ENCODE measurements at places on chromosomes 2 and 18.

- no peak for DNase-seq
Observed at GRCh38 chr2:175817221-175817620, 184.8 kb downstream of the LNPK start.

DNA sequence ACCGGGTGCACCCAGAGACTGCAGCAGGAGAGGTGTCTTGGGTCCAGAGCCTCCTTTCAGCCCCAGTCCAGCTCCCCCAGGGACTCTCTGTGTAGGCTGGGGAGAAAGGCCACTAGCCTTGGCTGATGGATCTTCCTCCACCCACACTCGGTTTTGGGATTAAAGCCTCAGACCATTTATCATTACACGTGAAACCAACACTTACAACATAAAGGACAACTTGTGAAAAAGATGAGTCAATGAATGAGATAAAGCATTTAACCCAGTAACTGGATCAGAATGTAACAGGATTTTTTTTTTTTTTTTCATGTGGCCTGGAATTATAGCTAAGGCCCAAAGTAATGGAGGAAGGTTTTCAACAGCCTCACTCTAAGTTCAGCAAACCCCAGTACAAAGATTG is 32.1 kb downstream of the NAT8 start:
- no peak for DNase-seq

- no peak for DNase-seq
Observed at GRCh38 chr2:97210325-97210724, 97.4 kb downstream of the ANKRD36 start.

- DNase-seq = no peak
Observed at GRCh38 chr2:207619764-207620203, 5.4 kb downstream of the METTL21A start.

DNA sequence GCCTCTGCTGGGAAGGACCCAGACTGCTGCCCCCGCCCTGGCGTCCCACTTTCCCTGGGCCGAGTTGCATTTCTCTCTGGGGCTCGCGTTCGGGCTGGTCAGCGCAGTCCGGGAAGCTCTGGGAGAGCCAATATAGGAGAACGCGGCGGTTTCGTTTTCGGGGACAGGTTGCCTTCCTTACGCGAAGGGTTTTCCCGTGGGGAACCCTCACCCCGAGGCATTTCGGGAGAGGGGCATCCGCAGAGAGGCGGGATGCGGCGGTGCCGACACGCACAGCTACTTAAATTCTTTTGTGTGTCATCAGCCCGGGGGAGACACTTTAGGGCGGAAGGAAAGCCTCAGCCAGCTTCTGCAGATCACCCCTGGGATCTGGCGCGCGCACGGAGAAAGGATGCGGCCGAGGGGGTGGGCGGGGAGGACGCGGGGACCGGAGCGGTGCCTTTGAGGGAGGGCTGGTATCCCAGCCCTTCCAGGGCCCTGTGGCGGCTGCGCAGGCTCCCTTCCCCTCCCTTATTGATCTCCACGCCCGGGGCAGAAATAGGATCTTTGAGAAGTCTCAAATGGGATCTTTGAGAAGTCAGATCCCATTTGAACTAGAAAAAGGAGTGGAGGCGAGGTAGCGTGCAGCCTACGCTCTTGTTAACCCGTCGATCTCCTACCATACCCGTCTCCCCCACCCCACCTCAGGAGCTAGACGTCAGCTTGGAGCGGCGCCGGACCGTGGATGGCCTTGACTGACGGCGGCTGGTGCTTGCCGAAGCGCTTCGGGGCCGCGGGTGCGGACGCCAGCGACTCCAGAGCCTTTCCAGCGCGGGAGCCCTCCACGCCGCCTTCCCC is 1.2 kb downstream of the GATA6 start:
- DNase-seq = peak; percentile 82

- DNase-seq = no peak
Observed at GRCh38 chr2:188693111-188693510, 281.1 kb upstream of the COL3A1 start.

DNA sequence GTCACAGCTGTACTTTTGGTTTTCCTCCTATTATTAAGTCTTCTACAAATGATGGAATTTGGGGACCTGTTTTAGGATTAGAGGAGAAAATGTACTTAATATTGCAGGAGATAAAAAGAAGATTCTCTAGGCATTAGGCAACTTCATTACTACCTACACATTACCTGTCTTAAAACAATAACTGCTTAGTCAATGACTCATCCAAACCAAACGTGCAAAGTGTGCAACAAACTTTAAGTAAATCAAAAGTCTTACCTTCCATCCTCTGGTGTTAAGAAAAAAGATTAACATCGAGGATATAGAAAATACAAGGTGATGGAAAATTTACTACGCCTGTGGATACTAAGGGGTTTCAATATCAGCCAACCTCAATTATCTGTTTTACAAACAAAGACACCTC is 285.3 kb upstream of the KYNU start:
- no peak for DNase-seq

DNA sequence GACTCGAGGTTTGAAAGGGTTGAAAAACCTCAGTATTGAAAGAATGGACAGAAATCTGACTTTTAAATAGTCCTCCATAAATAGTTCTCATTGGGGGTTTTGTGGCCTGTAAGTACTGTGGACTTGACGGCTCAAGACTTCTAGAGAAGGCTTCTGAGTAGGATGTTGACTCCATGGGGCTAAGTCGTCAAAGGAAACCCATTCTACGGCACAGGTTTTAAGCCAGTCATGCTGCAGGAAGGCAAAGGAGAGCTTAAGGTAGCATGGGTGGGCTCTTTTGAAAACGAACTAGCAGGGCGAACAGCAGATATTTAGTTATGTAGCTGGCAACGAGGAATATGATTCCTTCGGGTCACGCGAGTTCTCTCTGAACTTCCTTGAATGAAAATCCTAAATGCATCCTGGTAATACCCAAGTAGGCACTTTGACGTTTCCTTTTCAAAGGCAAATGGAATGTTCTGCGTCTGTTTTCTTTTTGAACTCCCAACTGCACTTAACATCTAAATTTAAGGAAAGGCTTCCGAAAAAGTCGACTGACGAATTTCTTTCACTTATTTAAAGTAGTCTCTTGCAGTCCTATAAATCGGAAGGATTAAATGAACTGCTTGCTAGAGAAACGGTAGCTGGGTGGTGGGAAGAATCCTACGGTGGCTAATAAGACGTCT is 1.1 kb upstream of the NEDD4L start:
- DNase-seq = no peak

- no peak for DNase-seq
Observed at GRCh38 chr2:162252153-162252552, 8.9 kb upstream of the FAP start.

- DNase-seq = peak; percentile 87
Observed at GRCh38 chr18:22691946-22692710, 241.0 kb upstream of the RBBP8 start.

GRCh38 chr2:241391892-241392665 is 36.0 kb downstream of the FARP2 start:
- DNase-seq = no peak

- DNase-seq = no peak
Observed at GRCh38 chr18:54580202-54580729, 10.8 kb upstream of the DYNAP start.

- DNase-seq = no peak
Observed at GRCh38 chr2:207167099-207167923, 1.6 kb upstream of the KLF7 start.

DNA sequence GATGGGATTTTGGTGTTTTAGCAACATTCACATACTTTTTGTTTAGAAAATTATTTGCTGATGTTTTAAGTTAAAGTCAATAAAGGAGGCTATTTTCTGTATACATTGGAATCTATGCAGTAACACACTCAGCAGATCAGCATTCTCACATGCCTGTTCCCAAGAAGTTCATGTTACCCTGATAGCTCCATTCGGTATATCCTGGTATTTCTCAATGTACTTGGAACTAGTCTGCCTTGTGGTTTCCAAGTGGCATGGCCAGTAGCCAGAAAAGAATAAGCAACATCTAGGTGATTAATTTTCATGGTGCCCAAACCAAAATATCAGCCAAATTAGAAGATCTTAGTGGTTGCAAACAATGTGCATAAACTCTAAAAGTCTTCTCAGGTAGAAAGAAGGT is 5.2 kb upstream of the NCAPH start:
- DNase-seq = no peak

GRCh38 chr2:216306868-216307267 is 65.4 kb downstream of the MARCHF4 start:
- DNase-seq = no peak

- no peak for DNase-seq
Observed at GRCh38 chr2:26270373-26270772, 25.6 kb downstream of the HADHB start.

- DNase-seq = peak; percentile 76
Observed at GRCh38 chr2:38508311-38509039, 94.3 kb downstream of the HNRNPLL start.

DNA sequence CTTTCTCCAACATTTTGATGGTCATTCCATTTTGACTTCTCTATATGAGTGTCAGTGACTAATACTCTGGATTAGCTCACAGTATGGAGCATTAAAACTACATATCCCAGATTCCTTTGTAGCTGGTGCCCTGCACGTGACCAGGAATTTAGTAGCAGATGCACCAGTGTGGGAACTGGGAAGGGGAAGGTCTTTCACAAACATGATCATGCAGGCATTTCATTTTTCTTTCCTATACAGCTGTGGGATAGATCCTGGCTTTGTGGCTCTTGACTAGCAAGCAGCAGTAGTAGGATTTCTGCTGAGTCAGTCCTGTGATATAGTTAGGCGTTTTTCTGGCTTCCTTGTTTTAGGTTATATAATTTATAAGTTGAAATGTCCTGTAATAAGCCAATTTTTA is 971.0 kb upstream of the CDH2 start:
- no peak for DNase-seq

DNA sequence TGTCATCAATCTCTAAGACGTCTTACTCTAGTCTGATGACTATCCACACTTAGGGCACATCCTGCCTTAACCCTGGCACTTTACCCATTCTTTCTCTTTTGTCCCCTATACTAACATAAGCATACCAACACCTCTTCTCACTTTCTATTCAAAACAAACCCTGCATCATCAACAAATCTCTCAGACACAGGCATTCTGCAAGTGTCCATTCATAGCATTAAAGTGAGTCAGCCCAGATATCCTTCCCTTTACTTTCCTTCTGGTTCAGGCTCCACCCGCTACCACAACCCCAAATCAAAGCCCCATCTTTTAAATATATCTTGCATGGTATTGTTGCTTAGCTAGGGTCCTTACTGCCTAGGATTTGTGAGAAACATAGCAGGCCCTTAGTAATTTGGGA is 3.8 kb downstream of the GRB14 start:
- no peak for DNase-seq

GRCh38 chr2:209946539-209946938 is 55.9 kb upstream of the RPE start:
- DNase-seq = no peak

- DNase-seq = no peak
Observed at GRCh38 chr2:43729491-43730174, 44.2 kb upstream of the DYNC2LI1 start.

GRCh38 chr18:22713511-22713910 is 219.6 kb upstream of the RBBP8 start:
- DNase-seq = no peak

GRCh38 chr2:170039401-170040172 is 138.4 kb upstream of the MYO3B start:
- DNase-seq = no peak

DNA sequence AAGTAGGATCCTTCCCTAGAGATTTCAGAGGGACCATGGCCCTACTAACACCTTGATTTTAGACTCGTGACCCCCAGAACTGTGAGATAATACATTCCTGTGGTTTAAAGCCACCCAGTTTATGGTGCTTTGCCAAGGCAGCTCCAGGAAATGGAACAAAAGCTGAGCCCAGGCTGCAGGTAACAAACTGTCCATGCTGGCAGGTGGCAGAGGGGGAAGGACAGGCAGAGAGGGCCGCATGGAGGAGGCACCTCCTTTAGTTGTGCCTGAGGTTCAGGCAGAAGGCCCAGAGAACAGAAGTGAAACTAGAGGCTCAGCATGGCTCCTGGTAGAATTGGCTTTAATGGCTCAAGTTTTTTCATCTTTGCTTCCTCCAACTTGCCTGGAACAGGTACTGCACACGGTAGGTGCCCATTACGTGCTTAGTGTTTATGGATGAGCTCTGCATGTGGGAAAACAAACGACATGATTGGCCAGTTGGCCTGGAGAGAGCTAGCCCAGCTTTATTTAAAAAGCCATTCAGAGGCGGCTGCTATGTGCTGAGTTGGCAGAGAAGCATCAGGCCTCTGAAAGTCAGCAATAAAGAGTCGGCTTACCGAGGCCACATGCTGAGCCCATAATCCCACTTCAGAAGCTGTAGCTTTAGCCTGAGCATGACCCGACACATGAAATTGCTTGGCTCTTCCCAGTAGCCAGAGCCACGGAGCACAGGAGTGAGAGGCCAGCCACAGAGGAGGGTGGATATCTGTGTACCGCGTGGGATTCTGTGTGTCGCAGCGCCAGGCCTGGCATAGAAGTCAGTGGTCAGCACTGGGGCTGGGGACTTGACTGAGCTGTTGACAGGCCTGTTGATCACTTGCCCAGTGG is 36.5 kb downstream of the HS1BP3 start:
- peak; percentile 55 for DNase-seq

DNA sequence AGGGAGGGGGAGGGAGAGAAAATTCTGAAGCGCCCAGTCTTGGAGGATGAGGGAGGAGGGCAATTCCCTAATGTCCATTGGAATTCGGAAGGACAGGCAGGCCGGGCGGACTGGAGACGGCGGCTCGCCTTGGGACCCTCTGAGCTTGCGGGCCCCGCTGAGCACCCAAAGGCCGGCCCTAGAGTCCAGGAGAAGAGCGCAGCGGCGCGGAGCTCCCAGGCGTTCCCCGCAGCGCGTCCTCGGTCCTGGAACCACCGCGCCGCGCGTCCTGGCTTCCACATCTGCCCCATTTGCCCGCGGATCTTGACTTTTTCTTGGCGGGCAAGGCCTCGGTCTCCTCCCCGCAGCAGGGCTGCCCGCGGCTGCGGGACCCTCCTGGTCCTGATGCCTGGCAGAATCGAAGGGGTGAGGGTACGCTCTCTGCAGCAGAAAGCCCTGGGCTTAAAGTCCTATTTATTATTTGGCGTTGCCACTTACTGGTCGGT is 675 bp upstream of the MLPH start:
- no peak for DNase-seq

DNA sequence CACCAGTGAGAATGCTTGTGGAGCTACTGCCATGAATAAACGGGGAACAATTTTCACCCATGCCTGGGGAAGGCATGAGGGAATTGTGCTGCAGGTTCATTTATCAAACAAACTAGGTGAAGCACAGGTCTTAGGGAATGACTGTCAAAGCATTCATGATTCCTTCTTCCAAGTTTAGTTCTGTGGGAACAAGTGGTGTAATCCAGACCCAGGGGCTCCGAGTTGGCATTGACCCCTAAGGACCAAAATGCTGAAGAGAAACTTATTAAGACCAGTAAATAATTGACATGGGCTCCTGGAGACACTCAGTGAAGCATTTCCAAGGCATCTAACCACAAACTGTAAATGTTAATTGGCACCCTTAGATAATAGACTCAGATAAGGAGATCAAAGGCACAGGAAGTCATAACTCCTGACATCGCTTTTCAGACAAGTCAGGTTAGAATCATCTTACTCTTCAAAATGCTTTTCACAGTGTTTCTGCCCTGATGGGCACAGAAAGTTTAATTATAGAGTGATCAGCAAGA is 96.9 kb downstream of the SPP2 start:
- no peak for DNase-seq

Data from left lung (tissue), 14 donors.